ENCODE measurements at places on chromosomes 4 and X.

DNA sequence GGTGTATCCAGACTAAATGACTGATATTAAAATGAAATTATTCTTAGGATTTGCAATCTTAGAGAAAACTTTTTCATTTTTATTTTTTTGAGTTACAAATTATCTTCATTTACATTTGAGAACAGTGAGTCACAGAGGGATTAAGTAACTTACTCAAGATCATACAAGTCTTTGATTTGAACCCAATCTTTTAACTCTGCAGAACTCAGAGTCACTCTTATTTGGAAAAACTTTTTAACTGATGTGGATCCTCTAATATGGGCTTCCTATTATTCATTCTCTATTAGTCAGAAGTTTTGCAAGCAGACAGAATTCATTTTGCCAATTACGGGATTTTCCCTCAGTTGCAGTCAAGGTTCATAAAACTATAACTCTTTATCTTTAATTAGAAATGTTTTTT lies 20.1 kb downstream of the HPRT1 start:
- no peak for DNase-seq

GRCh38 chrX:110172215-110172614 lies 145.7 kb downstream of the AMMECR1 start:
- DNase-seq: no peak

DNA sequence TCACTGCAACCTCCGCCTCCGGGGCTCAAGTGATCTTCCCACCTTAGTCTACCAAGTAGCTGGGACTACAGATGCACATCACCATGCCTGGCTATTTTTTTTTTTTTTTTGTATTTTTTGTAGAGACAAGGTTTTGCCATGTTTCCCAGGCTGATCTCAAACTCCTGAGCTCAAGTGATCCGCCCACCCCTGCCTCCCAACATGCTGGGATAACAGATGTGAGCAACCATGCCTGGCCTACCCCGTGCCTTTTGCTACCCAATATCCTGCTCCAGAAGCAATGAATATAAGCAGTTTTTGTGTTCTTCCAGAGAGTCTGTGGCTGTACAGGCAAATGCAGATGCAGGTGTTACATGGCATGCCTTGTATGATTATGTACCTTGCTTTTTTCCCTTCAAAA lies 50.5 kb downstream of the TBC1D14 start:
- no peak for DNase-seq

DNA sequence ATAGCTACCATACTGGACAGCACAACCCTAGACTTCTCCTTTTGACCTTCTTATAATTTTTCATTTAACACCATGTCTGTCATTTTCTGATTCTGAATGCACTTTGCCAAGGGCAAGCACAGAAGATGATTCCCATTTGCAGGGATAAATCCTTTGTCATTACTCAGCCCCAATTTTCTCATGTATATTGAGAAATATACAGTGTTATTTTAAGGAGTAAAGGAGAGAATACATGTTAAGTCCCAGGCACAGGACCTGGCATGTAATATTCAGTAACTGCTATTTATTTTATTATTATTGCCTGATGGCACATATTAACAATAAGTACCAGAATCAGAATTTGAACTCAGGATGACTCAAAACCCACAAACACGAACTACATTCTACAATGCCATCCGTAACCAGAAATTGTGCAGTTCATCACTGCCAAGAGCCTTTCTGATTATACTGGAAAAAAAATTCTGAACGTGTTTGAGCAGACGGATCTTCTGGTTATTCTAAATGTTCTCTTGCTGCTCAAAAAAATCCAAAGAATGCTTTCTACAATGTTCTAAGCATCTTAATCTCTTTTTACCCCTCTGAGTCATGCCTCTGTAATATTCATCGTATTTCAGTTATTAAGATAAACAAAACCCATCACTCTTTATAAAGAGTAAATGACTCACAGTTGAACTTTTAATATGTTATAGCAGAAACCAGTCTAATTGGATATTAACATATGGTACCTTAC lies 170.0 kb downstream of the MID1 start:
- DNase-seq: no peak

GRCh38 chr4:182801636-182802035 lies 115.5 kb downstream of the DCTD start:
- no peak for DNase-seq

DNA sequence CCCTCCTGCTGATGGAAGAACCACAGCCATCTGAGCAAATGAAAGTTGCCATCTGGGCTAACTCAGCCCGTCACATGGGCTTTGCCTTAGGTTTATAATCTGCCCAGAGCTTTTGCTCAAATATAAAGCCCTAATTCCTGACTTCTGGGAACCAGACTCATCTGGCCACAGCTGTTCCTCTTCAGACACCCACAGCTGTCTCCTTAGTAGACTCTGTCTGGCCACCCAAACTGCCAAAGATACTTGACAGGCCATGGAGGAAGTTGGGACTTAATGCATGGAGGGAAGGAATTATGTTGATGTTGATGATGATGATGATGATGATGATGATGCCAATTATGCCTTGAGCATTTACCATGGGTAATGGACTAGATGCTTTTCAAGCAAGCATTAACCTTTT lies 8.0 kb downstream of the LGI2 start:
- DNase-seq: no peak

GRCh38 chr4:72136429-72136828 lies 104.6 kb downstream of the NPFFR2 start:
- DNase-seq: no peak

GRCh38 chr4:3257103-3257555 lies 8.2 kb downstream of the MSANTD1 start:
- no peak for DNase-seq

GRCh38 chr4:71768123-71768522 lies 15.8 kb downstream of the GC start:
- DNase-seq: no peak

GRCh38 chr4:152459326-152459725 lies 76.6 kb downstream of the FBXW7 start:
- DNase-seq: no peak

DNA sequence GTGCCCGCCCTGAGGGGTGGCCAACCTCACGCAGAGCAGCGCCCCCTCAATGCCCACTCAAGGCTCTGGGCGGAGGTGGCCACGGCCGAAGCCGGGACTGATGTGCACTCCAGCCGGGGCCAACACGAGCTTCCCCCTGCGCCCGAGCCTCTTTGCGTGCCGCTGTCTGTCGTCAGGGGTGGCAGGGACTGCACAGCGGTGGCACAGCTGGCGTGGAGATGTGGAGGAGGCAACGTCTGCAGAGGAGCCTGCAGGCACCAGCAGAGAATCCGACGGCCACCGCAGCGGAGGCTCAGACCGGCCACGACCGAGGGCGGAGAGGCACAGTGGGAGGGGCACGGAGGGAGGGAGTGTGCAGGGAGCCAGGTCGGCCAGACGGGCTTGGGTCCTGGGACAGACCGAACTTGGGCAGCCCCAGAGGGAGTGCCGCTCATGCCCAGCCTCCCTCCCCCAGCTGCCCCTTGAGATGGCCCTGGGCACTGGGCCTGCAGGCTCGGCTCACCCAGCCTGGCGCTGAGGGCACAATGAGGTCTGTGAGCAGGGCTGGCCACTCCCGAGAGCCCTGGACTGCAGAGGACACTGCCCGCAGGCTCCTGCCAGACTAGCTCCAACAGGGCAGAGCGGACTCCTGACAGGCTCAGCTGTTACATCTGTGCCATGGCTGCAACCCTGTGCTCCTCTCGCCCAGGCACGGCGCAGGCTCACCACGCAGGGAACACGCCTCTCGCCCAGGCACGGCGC lies 46.5 kb upstream of the CPLX1 start:
- DNase-seq: no peak

- no peak for DNase-seq
Measured at GRCh38 chr4:180949424-180950213, 1293.6 kb upstream of the TENM3 start.

- DNase-seq: peak; percentile 16
Measured at GRCh38 chrX:3501833-3502535, 155.5 kb upstream of the MXRA5 start.

GRCh38 chr4:40264497-40264896 lies 67.7 kb downstream of the RHOH start:
- DNase-seq: no peak

GRCh38 chr4:122963216-122963615 lies 40.8 kb upstream of the NUDT6 start:
- no peak for DNase-seq

DNA sequence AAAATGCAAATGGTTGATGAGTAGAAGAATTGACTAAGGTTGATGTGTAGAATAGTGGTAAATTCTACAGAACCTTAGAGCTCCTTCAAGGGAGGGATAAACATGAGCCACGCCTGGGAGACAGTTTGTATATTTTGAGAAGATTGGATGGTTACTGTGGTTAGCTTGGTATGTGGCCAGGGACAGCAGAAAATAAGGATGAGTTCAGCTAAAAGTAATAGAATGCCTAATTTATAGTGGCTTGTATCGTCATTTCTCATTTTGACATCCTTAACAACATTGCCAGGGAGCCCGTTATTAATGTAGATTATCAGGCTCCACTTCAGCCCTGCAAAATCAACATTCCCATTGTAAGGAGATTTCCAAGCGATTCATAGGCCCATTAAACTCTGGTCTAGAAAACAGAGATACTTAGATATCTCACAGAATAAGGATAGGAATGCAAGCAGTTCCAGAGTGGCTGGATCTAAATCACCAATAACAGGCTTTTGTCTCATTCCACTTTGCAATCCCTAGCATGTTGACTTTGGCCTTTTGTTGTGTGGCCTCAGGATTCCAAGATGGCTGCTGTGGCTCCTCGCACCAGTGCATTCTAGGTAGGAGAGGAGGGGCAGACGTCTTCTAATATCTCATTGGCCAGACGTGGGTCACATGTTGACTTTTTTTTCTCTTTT lies 6.4 kb upstream of the PTTG2 start:
- no peak for DNase-seq

DNA sequence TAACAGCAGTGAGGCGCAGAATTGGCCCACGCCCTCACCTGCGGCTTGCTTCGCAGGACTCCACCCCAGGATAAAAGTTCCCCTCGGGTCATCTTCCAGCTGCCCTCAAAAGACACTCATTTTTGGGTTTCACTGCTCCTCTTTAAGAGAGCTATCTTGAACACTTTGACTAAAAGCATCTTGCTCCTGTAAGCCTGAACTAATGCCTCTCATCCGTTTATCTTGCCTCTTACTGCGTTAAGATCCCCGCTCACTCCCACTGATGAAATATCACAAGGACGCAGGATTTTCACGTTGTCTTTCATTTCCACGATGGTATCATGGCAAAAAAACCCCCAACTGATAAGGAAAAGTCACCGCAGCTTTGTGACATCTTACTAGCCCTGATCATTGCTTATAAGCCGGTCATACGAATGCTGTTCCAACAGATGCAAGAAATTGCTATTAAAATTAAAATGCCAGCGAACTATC lies 591 bp upstream of the ACSL4 start:
- DNase-seq: no peak

DNA sequence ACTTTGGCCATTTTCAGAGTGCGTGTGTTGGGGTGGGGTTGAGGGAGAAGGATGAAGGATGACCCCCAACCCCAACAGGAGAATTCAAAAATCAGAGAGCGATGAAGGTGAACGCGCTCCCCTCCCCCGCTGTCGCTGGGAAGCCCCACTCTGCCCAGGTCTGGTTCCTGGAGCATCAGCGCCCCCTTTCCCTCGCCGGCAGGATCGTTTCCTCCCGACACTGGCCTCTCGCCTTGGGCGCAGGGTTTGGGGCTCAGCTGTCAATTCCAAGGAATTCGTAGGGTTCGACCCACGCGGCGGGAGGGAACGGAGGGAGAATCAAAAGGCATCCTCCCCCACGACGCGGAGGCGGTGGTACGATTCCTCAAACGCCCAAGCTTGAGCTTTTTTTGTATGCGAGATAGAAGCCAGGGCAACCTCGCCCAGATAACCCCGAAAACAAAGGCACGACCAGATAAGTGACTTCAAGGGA lies 1.0 kb upstream of the PDGFRA start:
- DNase-seq: peak; percentile 68

DNA sequence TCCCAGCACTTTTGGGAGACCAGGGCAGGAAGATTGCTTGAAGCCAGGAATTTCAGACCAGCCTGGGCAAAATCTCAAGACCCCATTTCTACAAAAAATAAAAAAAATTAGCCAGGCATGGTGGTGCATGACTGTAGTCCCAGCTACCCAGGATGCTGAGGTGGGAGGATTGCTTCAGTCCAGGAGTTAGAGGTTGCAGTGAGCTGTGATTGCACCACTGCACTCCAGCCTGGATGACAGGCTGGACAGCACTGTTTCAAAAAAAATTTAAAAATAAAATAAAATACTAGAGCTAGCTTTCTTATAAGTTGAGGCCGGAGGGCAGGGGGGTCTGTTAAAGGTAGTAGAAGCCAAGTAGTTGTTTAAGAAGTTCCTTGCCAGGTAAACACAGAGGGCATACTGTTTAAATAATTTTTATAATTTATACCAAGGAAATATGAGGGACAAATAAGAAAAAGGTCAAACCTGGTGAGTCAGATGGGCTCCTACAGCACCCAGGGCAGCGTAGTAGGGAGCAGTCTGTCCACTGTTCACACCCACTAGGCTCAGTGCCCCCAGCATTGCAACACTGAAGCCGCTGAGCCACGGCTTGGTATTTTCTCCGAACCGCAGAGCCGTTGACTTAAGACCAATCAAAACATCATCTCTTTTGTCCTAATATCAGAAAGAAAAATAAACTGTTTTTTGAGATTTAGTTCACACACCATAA lies 17.3 kb downstream of the COQ2 start:
- DNase-seq: no peak

DNA sequence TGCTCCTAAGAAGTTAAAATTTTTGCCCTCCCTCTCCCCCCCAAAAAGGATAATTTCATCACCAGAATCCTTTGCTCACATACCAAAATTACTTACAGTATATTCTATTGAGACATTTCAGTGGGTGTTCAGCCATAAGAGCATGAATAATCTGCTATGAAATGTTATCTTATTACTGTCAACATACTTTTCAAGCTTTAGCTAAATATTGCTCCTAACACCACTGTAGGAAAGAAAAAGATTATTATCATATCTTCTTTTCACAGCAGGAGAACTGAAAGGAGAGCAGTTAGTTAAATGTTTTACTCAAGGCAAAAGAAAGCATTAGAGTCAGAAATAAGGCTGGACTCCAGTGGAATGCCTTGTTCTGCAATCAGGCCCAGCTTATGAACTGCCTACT lies 231.0 kb upstream of the GYPA start:
- DNase-seq: no peak

- DNase-seq: no peak
Measured at GRCh38 chr4:182752158-182752910, 164.9 kb downstream of the DCTD start.

- DNase-seq: peak; percentile 56
Measured at GRCh38 chr4:10186228-10187214, 69.9 kb upstream of the WDR1 start.

- peak; percentile 69 for DNase-seq
Measured at GRCh38 chr4:72418458-72418857, 150.6 kb downstream of the ADAMTS3 start.

DNA sequence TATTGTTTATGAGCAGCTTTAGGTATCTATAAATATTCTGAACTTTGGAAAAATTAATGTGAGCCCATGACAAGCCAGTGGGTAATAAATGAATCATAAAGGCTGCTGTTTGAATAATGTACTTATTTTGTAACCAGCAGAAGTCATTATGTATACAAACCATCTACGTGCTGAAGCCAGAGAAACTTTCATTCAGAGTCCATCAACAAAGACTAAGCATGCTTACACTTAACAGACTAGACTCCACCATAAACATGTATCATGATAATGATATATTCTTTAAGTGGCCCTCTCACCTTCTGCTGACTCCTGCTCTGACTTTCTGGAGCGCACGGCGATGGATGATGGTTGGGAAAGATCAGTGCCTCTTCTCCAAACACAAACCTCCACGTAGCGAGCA lies 72.0 kb downstream of the SMARCA5 start:
- DNase-seq: no peak

All from SK-MEL-5 (cell line).